ENCODE measurements at places on chromosomes 5 and 9.

DNA sequence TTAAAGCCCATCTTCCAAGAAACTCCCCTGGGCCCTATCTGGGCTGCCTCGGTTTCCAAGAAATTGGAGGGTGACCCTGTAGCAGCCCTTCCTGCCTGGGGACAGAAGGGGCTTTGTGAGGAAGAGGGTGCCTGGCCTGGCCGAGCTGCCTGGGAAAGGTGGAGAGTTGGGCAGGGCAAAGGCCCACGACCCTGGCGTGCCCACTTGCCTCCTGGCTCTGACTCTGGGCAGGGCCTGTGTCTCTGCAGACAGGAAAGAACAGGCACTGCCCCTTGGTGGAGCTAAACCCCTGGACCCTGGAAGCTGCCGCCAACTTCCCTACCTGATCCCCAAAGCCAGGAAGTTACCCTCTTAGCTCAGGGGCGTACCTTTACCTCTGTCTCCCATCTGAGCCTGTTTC lies 149.3 kb downstream of the RGS3 start:
- DNase-seq: no peak

GRCh38 chr5:53089481-53089991 lies 20.0 kb downstream of the MOCS2 start:
- no peak for DNase-seq

DNA sequence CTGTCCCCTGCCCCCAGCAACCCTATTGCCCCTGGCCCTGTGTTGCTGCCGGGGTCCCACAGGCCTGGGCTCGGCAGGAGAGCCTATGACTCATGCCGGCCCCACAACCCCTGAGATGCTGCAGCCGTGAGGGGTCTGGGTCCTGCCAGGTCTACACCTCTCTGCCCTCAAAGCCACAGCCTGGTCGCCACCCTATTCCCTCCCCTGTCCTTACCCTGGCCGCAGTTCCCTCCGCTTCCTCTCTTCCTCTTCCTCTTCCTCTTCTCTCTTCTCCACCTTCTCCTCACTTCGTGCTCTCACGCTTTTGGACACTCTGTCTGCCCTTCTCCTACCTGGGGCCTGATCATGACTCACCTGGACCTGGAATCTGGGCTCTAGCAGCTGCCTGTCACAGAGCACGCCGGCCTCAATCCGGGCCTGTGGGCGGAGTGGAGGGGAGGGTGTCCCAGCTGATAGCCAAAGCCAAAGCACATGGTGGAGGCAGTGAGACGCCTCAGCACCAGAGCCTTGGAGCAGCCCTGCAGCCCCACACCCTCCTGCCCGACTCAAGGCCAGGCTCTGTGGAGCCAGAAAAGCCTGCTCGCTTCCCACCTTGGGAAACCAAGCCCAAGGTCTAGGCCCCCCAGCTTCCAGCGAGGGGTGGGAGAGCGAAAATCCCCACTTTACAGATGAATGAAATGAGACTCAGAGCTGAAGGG lies 26.8 kb upstream of the CSF1R start:
- DNase-seq: no peak

GRCh38 chr9:129697656-129698253 lies 32.3 kb downstream of the PRRX2 start:
- DNase-seq: no peak

DNA sequence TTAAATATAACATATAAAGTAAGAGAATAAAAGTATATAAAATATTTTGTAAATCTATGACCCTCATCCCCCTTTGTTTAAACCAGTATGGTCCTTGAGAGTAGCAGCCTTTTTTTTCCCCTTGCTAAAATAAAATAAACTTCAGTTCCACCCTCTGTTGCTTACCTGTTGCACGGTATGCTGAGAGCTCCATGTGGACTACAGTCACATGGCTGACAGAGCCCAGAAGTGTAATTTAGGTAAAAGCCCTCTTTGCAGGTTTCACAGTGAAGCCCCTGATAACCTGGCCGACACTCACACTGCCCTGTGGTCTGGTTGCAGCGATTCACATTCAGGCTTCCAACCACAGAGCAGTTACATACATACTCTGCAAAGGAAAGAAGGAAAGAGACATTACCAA lies 55.1 kb downstream of the MEGF9 start:
- no peak for DNase-seq

All from NCI-H1694 treated with DMSO at 0.1 percent for 48 hours (cell line).